Stimulated activated naive CD4-positive, alpha-beta T cell (primary cell): ENCODE measurements at places on chromosomes 4 and X.

- no peak for DNase-seq
These were observed 10.7 kb downstream of the VSIG1 start for GRCh38 chrX:108055546-108055945.

GRCh38 chr4:56655627-56656345 lies 25.3 kb downstream of the HOPX start:
- no peak for DNase-seq

DNA sequence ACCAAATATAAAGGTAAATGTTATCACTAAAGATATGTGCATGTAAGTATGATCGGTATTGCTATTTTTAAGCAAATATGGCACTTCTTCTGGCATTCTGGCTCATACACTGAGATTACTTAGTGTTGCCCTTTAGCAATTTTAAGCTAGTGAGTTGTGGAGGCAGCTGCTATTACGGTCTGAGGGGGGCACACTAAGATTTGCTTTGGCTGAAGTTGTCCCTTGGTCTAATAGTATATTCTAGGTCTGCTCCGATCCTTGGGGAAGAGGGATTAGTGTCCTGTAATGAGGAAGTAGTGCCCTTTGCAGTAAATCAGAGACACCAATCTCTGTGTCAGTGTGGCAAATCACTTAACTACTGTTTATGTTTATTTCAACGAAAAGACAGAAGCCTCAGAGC lies 196.5 kb upstream of the FTHL17 start:
- DNase-seq, result no peak

DNA sequence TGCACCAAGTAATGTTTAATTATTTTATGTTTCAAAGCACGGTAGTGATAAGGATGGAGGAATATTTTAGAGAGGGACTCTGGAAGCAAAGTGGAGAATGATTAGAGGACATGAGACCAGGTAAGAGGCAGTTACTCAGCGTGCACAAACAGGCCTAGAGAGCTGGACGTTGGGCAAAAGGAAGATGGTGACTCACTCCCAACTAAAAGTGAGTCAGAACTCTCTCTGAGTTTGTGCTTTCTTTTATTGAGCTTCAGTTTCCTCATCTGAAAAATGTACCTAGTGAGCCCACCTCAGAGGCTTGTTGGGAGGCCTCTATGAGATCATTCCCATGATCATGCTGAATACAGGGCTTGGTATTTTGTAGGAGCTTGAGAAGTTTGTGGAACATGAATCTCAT lies 1.6 kb upstream of the ZC4H2 start:
- no peak for DNase-seq

DNA sequence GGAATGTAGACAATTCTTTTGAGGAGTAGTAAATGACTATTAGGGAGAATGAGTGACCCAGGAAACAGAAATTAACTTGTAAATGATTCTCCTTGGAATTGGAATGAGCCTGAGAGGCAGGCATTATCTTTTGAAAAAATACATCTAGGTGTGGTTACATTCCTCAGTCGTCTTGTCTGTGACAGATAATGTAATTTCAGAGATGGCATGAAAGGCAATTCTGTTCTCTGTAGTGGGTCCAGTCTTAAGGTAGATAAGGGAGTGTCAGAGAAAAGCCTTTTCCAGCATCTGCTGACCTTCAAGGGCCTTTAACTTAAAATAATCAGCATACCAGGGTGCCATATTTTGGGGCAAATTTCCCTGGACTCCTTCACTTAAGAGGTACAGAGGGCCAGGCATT lies 35.1 kb downstream of the HERC6 start:
- DNase-seq, result no peak

DNA sequence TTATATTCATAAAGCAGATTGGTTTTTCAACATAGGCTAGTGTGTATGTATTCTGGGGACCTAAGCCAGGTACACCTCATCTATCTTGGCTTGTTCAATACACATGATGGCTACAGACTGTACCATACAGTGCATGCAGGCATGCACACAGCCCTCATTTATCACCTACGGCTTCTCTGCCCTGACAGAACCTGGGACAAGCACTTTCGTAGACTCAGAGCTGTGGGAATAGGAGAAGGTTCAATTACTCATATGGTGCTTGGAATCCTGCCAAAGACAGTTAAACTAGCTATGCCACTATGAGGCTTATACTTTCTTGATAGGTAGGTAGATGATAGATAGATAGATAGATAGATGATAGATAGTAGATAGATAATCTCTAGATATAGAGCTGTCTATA lies 457.2 kb downstream of the GALNTL6 start:
- DNase-seq, result no peak

- DNase-seq, result peak; percentile 12
These were observed 52.8 kb downstream of the GPRIN3 start for GRCh38 chr4:89254847-89255246.

DNA sequence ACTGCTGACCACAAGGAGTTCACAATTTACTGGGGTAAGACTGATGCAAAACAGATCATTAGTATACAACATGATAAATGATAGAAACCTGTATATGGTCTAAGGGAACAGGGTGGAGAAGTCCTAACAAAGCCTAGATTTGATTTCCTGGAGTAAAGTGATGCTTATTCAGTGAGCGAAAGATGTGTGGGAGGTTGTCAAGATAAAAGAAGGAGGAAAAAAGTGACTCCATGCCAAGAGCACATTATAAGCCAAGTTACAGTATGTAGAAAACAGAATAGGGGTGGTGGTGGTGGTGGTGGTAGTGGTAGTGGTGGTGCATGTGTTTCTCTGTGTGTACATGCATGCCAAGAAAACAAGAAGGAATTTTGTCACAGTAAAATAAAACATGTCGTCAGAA lies 325.2 kb downstream of the MAPK10 start:
- DNase-seq, result no peak

DNA sequence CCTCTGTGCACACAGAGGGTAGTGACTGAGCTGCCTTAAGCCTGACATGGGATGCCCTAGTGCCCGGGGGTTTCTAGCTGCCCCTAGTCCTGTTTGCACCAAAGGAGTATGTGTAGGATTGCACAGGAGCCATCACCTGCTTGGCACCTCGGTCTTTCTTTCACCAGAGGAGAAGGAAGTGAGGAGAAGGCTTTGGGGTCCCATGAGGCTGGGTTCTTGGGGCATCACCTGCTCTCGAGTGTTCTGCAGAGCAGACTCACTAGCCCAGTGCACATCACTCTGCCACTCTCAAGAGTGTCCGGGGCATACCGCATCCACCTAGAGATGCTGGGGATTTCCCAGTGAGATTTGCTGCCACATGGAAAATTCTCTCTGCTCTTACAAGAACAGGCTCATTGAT lies 40.5 kb upstream of the GPR78 start:
- no peak for DNase-seq

GRCh38 chrX:74535408-74536151 lies 78.8 kb downstream of the RLIM start:
- DNase-seq, result no peak

DNA sequence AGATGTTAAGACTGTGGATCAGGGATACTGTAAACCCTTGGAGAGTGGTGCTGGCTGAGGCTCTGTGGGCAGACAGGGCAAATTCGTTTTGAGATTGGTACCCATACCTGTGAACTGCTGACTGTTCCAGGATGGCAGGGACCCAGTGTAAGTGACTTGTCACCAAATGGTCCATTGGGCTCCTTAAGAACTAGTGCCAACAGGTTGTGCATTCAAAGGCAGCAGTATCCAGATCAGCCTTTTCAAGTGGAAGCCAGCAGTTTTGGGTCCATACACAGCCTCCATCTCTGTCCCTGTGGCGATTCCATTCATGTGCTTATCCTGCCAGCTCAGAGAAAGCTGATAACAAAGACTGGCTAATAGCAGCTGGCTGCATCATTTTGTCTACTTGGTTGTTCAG lies 84.0 kb upstream of the SCOC start:
- no peak for DNase-seq

- DNase-seq, result no peak
These were observed 10.5 kb downstream of the ACSL1 start for GRCh38 chr4:184815046-184815877.

DNA sequence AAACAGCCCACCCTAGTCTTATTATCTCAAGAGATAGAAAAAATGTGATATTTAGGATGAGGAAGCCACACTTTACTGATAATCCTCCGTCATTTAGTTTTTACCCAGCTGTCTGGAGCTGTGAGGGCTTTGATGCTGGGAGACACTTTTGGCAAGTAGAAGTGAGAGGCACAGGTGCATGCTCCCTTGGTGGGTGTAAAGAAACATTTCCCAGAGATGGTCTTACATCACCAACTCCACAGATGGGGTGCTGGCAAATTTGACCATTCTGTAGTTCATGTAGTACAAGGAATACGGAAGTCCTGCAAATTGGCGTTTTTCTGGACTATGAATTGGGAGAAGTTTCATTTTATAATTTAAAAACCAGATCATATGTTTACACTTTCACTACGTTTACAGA lies 28.5 kb downstream of the TRIM61 start:
- DNase-seq, result no peak

DNA sequence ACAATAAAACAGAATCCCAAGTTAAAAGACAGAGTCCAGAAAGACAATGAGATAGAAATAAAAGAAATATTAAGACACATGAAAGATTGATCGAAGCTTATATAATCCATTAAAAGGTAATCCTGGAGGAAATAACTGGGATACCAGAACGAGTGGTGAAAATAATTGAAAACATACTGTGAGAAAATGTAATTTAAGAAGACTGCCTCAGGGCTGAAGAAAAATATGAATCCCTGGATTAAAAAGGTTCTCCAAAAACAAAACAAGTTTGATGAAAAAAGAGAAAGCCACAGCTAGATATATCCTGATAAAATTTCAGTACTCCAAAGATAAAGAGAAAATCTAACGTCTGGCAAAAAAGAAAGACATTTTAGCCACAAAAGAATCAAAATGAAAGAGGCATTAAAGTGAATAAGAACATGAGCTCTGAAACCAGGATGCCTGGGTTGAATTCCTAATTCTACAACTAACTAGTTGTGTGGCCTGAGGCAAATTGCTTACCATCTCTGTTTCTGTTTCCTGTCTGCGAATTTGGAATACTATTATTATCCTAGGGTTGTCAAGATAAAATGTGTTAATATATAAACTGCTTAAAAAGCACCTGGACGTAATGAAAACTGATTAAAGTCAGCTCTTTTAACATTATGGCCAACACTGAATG lies 5.5 kb downstream of the DDX60L start:
- DNase-seq, result no peak

DNA sequence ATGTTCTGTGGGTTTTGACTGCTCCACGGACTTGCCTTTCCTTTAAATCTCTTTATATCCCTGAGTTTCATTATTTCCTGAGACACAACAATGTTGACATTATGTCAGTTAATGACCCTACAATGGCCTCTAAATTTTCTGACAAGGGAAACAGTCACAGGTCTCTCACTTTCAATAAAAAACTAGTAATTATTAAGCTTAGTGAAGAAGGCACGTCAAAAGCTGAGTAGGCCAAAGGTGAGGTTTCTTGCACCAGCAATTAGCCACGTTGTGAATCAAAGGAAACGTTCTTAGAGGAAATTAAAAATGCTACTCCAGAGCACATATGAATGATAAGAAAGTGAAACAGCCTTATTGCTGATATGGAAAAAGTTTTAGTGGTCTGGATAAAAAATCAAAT lies 930.2 kb upstream of the GRID2 start:
- no peak for DNase-seq

GRCh38 chrX:56503941-56504673 lies 59.3 kb upstream of the UBQLN2 start:
- DNase-seq, result no peak

- DNase-seq, result no peak
These were observed 126.9 kb upstream of the NRK start for GRCh38 chrX:105695451-105695850.

DNA sequence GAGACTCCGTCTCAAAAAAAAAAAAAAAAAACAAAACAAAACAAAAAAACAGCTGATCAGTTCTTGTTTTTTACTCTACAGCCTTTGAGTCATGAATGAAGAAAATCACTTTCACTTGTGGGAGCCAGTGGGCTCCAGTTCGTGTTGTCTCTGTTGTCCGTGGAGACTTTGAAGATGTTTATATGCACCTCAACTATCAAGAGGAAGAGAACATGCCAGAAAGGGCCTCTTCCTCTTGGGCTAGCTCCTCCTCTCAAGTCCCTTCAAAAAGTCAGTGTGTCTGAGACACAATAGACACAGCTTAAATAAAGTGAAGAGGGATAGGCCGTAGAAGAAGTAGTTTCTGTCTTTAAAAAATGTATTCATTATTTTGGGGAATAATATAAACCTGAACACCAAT lies 182.7 kb downstream of the KDR start:
- peak; percentile 71 for DNase-seq

- no peak for DNase-seq
These were observed 25.9 kb upstream of the PASD1 start for GRCh38 chrX:151537572-151537971.
